Stimulated activated CD8-positive, alpha-beta memory T cell treated with anti-CD3 and anti-CD28 coated beads, Interleukin-4, amount 100 ng/mL, for 1 hour (primary cell): ENCODE measurements at places on chromosomes 12 and 14.

DNA sequence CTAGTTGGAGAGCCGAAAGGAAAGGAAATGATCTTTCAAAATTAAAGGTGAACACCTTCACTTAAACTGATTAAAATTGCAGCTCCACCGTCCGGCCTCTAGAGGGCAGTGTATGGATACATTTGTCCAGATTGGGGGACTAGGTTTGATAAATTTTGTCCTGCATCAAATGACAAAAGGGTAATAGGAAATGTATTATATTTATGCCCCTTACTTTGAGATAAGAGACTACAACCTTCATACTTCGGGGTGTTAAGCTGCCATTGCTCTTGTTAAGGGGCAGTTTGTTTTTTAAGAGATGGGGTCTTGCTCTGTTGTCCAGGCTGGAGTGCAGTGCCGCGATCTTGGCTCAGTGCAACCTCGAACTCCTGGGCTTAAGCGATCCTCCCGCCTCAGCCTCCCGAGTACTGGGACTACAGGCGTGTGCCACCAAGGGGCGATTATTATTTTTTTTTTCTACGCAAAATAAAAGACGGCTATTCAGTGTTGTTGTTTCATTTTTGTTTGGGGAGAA is 818 bp upstream of the SUOX start:
- DNase-seq: peak; percentile 36

- DNase-seq: no peak
Measured at GRCh38 chr14:55578511-55578910, 1.5 kb upstream of the KTN1 start.

GRCh38 chr12:51886021-51886710 is 1.7 kb upstream of the ANKRD33 start:
- no peak for DNase-seq

DNA sequence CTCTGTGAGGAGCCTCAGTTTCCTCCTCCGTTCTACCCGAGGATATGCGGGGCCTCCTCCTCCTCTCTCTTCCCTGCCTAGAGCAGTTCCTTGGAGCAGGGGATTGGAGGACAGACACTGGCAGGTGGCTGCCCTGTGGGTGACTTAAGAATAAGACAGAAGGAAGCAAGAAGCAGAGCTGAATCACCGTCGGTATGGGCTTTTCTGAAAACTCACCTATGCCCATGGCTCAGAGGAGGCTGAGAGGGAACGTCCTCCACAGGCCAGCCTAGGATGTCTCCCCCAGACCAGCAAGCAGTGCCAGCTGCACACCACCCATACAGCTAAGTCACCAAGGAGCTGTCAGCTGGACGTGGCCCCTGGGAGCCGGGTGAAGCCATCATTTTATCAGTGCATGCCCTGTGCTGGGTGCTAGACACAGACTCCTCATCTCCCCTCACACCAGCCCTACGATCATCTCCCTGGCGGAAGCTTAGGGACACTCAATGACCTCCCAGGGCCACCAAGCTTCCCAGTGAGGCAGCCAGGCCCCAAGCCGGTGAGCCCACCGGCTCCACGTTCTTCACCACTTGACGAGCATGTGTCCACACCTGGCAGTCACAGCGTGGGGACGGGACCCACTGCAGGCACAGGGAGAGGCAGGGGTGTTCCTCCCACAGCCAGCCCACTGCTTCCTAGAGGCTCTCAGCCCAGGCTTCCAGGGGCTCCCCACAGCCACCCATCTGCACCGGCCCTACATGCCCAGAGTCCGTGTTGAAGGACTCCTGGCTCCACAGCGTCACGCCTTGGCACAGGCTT is 21.4 kb downstream of the ITPK1 start:
- DNase-seq: no peak

DNA sequence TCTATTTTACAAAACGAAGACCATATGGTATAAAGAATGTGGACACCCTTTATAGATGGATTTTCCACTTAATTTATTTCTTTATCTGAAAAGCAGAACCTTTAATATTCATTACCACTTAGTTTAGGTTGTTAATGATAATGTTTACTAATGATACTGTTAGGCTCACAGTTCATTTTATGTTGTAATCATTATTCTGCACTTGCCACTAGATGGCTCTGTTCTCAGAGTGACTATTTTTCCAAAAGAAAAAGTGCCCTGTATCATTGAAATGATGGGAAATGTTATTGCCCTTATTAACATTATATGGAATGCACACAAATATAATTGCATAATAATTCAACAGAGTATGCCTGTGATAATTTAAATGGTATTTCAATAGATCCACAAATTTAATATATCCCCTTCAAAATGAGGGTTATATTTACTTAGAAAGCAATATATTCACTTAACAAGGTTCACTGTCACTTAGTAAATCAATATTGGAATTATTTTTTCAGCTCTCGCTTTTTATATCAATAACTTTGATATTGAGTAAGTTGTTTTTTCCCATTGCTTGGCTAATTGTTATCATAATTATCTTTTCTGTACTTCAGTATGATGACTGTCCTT is 95.7 kb downstream of the PDE3A start:
- DNase-seq: no peak

DNA sequence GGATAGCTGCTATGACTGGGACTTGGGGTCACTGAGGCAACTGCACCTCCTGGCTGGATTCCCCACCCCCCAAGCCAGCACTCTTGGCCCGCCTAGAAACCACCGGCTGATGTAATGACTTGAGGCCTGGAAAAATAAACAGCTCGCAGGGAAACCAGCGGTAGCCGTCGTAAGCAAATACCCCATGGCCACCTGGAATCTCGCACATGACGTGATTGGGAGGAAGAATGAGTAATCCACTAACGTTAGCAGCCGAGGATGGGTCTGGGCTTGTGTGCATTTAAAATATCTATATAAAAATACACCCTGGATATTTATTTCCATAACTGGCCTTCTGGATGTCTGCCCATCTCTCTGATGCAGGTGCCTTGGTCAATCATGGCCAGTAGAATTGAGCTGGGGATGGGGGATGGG is 120.1 kb downstream of the SMOC1 start:
- DNase-seq: no peak

- no peak for DNase-seq
Measured at GRCh38 chr12:5556946-5557673, 125.2 kb downstream of the NTF3 start.

GRCh38 chr14:45078323-45078722 is 5.6 kb upstream of the PRPF39 start:
- no peak for DNase-seq

DNA sequence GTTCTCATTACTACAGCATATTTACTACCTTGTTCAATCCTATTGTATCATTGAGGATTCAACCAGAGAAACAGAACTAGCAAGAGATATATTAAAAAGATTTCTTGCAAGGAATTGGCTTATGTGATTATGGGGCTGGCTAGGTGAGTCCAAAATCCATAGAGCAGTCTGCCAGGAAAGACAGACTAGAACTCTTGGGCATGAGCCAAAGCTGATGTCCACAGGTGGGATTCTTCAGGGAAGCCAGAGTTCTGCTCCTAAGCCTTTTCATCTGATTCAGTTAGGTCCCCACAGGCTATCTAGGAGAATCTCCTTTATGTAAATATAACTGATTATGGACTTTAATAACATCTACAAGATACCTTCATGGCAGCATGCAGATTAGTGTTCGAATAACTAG is 26.0 kb downstream of the PELI2 start:
- no peak for DNase-seq

GRCh38 chr12:12872139-12872933 is 19.0 kb upstream of the GPRC5A start:
- no peak for DNase-seq

DNA sequence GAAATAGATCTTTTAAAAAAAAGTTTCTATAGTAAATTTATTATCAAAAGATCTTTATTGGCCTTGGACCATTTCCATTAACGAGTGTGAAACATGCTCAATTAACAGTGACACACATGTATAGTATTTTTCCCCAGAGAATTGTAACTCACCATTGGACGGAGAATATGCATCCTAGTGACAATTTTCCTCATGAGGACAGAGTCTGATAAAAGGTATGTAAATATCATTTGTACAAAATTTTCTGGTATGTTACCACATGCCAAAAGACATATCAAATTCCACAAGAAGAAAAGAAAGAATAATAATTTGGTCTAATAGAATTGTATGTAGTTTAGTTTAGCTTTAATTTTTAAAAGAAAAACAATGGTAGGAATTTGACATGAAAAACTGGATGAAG is 1096.0 kb upstream of the FLRT2 start:
- DNase-seq: no peak

- DNase-seq: no peak
Measured at GRCh38 chr12:105769486-105769885, 369.3 kb downstream of the NUAK1 start.

- no peak for DNase-seq
Measured at GRCh38 chr12:39763890-39764169, 144.2 kb upstream of the ABCD2 start.

- no peak for DNase-seq
Measured at GRCh38 chr14:67010602-67011001, 178.6 kb upstream of the GARIN2 start.

DNA sequence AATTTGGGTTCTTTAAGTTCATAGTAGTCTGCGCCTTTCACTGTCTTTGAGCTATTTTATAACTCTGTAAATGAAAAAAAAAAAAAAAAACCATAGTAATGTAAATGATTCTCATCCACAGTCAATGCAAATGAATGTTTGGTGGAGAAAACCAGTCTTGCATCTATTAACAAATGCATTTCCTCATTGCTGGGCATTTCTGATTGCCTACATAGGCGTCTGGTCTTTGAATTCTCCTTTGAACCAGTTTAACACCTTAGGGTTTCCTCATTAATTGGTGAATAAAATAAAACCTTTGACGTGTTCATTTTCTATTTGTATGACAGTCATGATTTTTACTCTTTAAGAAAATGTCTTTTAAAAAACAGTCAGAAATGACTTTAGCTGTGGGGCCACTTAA is 114.8 kb downstream of the C12orf75 start:
- no peak for DNase-seq
